ENCODE measurements at places on chromosomes 13 and 19.

DNA sequence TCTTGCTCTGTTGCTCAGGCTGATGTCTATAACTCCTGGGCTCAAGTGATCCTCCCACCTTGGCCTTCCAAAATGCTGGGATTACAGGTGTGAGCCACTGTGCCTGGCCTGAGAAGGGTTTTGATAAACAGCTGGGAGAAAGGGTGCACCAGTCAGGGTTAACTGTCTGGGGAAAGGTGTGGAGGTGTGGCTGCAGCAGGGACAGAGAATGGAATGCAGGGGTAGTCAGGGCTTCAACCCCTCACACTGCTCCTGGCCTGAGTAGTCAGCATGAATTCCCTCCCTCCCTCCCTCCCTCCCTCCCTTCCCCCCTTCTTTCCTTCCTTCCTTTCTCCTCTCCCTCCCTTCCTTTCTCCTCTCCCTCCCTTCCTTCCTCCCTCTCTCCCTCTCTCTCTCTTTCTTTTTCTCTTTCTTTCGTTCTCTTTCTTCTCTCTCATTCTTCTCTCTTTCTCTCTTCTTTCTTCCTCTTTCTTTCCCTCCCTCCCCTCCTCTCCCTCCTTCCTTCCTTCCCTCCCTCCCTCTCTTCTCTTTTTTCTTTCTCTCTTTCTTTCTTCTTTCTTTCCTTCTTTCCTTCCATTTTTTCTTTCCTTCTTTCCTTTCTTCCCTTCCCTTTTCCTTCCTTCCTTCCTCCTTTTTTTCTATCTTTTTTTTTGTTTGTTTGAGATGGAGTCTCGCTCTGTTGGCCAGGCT is 16.0 kb downstream of the MYO1F start:
- no peak for DNase-seq

DNA sequence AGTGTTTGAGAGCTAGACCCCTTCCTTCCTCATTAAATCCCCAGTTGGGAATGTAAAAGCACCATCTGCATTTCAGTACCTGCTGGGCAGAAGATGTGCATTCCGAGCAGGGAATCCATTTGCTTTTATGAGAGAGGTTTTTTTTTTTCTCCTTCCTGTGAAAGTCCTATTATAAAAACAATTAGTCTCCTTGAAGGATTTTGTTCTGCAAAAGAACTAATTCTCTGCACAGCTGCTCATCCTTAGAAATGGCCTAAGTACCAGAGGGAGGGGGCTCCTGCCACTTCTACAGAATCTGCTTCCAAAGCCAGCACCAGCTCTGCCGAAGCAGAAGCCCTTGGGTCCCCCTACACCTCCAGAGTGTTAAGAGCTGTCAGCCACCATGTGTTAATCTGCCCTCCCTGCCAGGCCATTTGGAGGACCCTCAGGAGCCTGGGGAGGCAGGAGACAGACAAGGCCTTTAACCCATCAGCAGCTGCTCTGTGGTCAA is 36.4 kb upstream of the SERPINE3 start:
- DNase-seq: no peak

DNA sequence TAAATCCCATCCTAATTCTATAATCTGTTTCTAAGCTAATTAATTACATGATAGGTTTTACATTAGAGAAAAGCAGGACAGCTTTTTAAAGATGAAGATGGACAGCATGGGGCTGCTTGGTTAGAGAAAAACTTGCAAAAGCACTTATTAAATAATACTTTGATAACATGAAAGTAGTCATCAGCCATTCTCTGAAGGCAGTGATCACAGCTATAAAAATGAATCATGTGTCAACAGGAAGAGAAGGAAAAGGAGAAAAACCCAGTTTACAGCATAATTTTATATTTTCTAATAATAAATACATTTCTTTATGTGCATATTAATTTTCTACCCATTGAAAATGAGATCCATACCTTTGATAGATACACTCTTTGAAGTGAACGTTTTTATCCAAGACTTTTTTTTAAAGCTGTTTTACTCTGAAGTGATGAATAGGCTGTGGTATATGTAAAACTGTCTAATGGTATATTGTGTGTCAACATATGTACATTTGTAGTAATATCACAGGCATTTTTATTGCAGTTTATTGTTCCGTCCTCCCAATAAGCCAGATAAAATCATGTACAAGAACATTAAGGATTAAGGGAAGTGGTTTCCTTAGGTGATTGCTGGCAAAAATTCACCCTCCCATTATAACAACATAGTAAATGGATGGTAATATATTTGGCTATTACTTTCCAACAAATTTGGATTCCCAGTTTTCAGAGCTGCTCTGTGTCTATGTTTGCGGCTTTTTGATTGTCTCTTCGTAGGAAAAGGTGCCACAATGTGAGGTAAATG is 1.3 kb upstream of the KLF5 start:
- DNase-seq: no peak

- DNase-seq: no peak
Measured at GRCh38 chr13:65710514-65710913, 1519.6 kb downstream of the PCDH9 start.

DNA sequence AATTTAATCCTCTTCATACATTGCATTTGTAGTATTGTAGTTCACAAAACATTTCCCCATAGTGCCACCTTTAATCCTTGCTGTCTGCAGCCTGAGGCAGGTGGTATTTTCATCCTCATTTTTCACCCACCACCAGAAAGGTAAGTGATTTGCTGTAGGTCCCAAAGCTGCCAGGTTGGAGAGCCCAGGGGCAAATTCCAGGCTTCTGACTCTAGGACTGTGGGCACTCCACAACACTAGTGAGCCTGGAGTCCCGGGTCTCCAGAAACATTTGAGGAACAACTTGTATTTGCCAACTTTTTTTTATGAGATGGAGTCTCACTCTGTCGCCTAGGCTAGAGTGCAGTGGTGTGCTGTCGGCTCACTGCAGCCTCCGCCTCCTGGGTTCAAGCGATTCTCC is 6.2 kb downstream of the ILF3 start:
- DNase-seq: no peak

- no peak for DNase-seq
Measured at GRCh38 chr13:21889651-21890050, 218.8 kb downstream of the FGF9 start.

DNA sequence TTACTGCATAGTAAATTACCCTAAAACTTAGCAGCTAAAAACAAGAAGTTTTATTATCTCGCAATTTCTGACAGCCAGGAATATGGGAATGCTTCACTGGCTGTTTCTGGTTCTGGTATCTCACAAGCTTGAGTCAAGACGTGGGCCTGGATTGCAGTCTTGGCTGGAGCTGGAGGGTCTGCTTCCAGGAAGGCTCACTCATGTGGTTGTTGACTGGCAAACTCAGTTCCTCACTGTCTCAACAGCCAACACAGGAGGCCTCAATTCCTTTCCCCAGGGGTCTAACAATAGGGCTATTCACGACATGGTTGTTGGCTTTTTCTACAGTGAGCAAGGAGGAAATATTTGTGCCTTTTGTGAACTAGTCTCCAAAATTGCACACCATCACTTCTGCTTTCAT is 146.3 kb downstream of the GPC5 start:
- no peak for DNase-seq

DNA sequence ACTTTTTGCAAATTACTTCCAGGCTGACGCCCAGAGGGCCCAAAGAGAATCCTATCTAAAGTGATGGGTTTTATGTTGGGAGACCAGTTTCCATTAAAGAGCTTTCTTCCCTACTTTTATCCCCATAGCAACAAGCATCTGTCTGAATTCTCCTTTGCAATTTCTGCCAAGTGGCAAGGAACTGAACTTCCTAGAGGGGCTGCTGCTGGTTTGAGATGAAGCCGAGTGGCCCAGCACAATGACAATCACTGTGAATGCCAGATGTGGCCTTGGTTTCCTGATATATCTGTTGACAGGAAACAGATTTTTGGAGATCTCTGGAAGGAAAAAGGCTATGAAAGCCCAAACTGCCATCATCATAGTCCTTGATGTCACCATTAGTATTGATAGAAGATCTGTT is 198.6 kb downstream of the OXGR1 start:
- no peak for DNase-seq

DNA sequence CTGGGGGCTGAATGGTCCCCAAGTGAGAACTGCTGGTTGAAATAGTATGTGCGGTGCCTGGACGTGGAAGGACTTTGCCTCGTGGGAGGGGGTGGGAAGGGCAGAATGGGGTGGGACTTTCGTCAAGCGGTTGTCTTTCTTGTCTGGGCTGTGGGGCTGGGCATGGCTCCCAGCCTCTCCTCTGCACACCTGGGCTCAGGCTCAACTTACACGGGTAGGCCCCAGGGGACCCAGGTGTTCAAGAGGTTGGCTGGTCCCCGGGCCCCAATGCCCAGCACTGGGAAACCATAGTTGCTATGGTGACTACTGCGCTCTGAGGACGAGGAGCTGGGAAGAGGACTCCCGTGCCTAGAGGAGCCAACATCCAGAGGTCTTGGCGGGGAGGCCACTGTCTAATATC is 7.3 kb downstream of the NWD1 start:
- no peak for DNase-seq

DNA sequence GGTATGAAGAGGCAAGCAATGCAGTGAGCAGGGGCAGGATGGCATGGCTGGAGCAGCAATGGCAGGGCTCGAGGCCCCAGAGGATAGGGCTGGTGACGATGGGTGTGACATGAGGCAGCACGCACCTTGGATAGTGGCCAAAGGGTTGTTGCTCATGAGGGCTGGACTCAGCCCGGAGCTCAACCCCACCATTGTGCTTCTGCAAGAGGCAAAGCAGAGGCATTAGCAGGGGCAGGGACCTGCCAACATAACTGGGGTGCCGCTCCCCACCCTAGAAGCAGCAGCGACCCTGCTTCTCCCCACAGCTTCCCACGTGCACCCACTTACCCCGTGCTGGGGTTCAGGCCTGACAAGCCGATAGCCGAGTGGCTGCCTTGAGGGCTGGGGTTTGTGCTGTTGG is 15.8 kb downstream of the ZNF574 start:
- DNase-seq: no peak

Measured in right forelimb (tissue), 1 donor.